ENCODE measurements at places on chromosomes 3 and 15. TPM values are rescaled to one million over a fixed set of nuclear protein-coding genes. Genes with fewer than 3 reads are reported as not detected.

TERC gene
- total RNA-seq = 12.0 TPM

TRPM1 gene
- not detected for total RNA-seq

GRCh38 chr3:73685061-73685460 lies 60.3 kb upstream of the PDZRN3 start:
- no peak for DNase-seq

DNA sequence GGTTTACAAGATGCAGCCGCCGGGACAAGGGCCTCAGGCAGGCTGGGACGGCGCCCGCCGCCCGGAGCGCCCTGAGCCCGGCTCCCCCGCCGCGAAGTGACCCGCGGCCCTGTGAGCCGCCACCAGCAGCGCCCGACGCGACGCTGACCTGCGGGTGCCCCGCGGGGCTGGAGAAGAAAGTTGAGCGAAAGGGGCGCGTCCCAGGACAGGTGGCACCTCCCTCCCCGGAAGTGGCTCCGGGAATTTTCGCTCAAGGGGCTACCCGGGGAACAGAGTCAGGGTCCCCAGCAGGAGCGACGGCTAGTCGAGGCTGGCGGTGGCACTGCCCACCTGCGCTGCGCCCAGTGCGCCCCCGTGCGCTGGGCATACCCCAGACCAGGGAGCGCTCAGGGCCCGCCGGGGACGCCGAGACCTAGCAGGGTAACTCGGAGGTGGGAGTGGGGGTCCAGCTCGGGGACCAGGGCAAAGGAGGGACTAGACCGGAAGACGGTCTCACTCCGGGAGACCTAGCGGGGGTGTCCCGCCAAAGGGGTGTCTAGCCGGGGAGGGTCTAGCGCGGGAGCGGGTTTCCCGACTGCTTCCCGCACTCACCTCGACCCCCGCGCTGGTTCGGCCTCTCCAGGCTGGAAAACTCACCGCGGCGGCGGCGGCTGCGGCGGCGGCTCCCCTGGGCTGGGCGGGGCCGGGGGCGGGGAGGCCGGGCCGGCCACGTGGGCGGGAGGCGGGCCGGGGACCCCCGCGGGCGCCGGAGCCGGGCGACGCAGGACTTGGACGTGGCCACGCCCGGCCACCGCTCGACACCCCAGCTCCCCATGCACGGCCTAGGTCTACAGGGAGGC lies 18.4 kb downstream of the SPATA12 start:
- DNase-seq = no peak

- no peak for DNase-seq
Observed at GRCh38 chr3:122766430-122766829, 27.2 kb downstream of the HSPBAP1 start.

DNA sequence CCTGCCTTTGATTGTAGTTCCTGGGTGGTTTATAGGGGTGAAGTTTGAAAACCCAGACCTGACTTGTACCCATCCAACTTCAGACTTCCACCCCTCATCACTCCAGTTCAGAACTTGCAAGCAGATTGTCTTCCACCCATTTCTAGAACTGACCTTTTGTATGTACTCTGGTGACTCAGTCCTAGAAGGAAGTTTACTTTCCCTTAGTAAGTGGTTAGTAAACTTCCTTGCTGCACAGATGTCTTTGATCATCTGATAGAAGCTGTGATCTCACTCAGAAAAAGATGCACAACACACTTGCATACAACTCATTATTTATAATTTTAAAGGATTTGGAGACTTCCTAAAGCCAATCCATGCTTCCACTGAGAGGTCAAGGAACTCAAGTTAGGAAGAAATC lies 368.0 kb downstream of the MFSD1 start:
- DNase-seq = no peak

GRCh38 chr3:127610105-127610504 lies 11.9 kb downstream of the MCM2 start:
- DNase-seq = no peak

DNA sequence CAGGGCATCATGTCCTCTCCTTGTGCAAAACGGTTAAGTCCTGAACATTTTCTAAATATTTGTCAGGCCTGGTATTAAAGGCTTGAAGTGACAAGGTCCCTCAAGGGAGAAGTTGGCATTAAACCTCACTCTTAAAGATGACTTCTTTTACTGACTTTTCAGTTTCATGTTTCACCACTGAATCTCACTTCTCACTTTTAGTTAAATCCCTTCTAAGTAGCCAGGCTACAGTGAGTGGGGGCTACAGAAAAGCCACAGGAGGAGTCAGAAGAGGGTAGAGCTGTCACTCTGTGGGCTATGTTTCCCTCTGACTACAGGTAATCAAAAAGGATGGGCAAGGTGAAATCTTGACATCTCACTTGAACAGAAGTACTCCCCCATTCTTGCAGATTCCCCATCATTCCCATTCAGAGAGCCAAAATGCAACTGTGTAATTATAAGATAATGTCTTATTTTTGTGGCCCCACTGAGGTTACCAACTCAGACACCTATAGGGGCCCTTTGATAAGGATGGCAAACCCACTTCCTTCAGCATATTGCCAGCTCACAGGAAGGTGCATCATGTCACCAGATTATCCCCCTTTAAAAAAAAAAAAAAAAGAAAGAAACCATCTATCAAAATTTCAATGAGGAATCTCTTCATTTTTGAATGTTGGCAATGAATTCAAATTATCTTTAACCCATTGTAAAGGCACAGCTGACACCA lies 790.1 kb upstream of the CFAP20DC start:
- no peak for DNase-seq

- DNase-seq = no peak
Observed at GRCh38 chr3:7190095-7190494, 329.2 kb downstream of the GRM7 start.

CLSTN2 gene
- 4.4 TPM for total RNA-seq

- no peak for DNase-seq
Observed at GRCh38 chr3:4476496-4476895, 9.4 kb upstream of the SUMF1 start.

DNA sequence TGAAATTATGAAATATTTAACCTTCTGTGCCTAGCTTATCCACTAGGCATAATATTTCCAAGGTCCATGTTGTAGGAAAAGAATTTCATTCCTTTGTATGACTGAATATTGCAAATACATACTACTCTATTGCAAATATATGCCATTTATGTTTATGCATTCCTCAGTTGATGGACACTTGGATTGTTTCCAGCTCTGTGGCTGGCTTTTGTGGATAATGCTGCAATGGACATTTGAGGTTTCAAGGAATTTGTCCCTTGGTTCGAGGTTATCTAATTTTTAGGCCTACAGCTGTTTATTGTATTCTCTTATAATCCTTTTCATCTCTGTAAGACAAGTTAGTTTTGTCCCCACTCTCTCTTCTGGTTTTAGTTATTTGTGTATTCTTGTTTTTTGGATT lies 7.7 kb upstream of the AADACL2 start:
- no peak for DNase-seq

GRCh38 chr3:45034612-45035252 lies 8.6 kb downstream of the CLEC3B start:
- no peak for DNase-seq

DNA sequence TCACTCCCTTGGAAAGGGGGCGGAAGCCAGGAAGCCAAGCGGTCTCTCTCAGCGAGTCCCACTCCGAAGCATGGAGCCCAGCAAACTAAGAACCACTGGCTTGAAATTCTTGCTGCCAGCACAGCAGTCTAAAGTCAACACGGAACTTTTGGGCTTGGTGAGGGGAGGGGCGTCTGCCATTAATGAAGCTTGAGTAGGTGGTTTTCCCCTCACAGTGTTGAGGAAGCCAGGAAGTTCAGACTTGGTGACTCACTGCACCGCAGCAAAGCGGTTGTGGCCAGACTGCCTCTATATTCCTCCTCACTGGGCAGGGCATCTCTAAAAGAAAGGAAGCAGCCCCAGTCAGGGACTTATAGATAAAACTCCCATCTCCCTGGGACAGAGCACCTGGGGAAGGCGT lies 665.4 kb upstream of the CBLB start:
- DNase-seq = no peak

GRCh38 chr3:115246461-115247020 lies 99.5 kb upstream of the ZBTB20 start:
- DNase-seq = no peak

- no peak for DNase-seq
Observed at GRCh38 chr15:66608881-66609280, 43.1 kb upstream of the LCTL start.

SCAANT1 gene
- not detected for total RNA-seq

CHST13 gene
- not detected for total RNA-seq

GOLGA6L22 gene
- not detected for total RNA-seq

CMC1 gene
- total RNA-seq = 2.7 TPM

- no peak for DNase-seq
Observed at GRCh38 chr15:40306908-40307307, 827 bp downstream of the PLCB2 start.

GRCh38 chr3:191328962-191329653 lies at the start of gene CCDC50:
TSS of gene CCDC50 (plus strand) at chr3:191329394. CDS start at chr3:191329675, 281 bp downstream.
- peak; percentile 82 for DNase-seq

GRCh38 chr3:195107593-195107992 lies 163.4 kb downstream of the XXYLT1 start:
- no peak for DNase-seq

GRCh38 chr15:49906966-49907365 lies 212.1 kb downstream of the ATP8B4 start:
- DNase-seq = no peak

- no peak for DNase-seq
Observed at GRCh38 chr3:137264843-137265330, 307.1 kb downstream of the IL20RB start.

DNA sequence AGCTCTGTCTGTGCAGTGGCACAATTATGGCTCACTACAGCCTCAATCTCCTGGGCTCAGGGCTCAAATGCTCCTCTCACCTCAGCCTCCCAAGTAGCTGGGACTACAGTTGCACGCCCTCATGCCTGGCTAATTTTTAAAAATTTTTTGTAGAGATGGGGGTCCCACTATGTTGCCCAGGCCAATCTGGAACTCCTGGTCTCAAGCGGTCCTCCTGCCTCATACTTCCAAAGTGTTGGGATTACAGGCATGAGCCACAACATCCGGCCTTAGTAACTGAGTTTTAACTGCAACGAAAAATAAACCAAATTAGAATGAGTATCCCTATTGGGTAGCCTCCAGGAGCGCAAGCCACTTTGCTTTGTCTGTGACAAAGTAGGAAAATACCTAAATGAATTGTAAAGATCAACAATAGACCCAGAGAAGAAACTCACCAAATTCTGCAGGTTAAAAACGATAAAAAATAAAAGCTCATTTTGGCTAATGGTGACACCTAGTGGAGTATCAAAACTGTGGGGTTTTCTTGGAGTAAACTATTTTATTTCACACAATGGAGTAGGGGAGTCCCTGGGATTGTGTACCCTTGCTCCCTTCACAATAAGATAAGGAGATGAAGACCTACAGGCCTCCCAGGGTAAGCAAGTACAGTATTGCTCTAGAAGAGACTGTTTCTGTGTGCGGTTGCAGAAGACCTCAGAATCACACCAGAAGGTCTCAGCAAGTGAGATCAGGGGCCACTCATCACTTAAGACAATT lies 21.0 kb upstream of the CA12 start:
- no peak for DNase-seq

DNA sequence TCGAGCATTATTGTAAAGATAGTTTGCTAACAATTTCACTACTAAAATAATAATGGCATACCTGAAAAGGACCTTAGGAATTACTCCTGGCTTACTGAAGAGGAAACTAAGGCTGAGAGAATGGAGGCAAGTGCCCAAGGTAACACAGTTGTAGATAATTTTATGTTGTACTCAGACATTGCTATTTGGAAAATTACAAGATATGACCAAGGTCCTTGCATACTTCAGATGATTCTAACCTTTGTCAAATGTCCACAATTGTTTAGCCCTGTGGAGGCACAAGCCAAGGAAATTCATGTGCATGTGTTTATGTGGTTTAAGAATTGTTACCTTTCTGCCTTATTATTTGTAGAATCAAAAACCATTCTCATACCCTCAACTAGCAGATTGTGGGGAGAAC lies 105.7 kb downstream of the TUSC7 start:
- no peak for DNase-seq

LSMEM2 gene
- total RNA-seq = 0.98 TPM

DNA sequence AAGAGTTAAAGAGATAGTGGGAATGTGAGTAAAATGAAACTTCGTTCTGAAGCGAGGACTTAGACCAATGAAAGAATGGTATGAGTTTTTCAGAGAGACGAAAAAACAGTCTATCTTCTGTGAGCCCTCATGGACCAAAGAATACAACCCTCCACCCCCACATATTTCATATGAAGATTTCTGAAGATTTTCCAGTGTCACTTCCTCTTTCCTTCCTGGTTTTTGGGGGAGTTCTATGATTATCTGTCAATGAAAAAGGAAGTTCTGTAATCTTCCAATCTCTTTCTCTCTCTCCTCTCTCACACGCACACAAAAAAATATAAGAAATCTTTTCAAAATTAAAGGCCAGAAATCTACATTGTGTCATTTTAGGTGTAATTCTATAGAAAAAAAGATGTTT lies 27.7 kb downstream of the CMSS1 start:
- no peak for DNase-seq

GRCh38 chr3:146948186-146948585 lies 343.0 kb upstream of the PLSCR5 start:
- DNase-seq = no peak

GRCh38 chr3:194271460-194272035 lies 79.6 kb downstream of the CPN2 start:
- no peak for DNase-seq

DNA sequence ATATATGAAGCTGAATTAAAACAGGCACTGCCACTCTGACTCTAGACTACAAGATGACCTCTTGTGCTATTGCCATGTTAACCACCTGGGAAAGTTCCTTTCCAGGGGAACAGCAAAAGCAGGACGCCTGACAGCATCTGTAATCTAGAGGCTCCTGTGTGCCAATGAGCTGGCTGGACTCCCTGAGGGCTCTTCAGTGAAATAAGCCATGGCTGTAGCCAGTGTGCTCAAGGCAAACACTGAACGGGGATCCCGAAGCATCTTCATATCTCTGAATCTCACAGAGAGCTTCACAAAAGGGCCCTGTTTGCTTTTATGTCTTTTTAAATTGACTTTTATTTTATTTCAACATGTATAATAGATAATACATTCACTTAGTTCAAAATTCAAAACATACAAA lies 57.2 kb downstream of the BFSP2 start:
- DNase-seq = no peak

GP9 gene
- 0.42 TPM for total RNA-seq

EXD1 gene
- not detected for total RNA-seq

All from gastrocnemius medialis (tissue), 4 donors.